ENCODE measurements at places on chromosomes 2 and 18.

- DNase-seq: peak; percentile 72
These were observed 29.5 kb downstream of the PAX8 start for GRCh38 chr2:113248997-113249770.

DNA sequence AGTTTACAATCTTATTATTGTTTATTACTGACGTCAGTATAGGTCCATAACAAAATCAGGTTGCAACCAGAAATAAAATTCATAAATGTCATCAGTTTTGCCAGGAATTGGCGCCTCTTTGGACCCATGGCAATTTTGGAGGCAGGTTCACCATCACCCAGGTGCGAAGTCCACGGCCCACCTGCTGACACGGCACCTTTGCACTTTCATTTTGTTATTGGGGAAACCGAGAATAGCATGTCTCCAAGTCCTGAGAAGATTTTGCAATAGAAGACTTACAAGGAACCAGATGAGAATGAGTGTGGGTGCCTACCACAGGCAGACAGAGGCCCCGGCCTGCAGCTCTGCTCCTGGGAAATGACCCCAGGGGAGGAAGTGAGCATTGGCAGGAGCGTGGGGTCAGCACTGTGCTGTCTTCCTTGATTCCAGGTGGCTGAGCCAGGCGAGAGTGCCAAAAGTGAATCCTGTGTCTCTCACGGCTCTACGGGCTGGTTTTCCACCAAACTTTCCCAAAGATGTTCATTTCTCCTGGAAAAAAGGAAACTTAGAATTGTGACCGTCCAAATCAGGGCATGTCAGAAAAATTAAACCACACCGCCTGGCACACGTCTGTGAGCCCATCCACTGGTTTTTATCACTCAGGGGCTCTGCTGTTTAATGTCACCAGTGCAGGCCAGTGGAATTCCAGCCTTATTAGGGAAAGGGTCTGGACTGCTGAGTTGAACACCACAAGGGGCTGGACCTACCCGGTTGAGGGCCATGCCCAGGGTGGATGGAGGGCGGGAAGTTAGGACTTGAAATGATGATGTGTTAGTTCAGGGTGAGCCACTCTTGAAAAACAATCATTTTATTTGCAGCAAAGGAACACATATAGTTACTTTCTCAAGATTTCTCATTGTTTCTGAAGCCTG lies 96.5 kb downstream of the PTGR3 start:
- DNase-seq: no peak

DNA sequence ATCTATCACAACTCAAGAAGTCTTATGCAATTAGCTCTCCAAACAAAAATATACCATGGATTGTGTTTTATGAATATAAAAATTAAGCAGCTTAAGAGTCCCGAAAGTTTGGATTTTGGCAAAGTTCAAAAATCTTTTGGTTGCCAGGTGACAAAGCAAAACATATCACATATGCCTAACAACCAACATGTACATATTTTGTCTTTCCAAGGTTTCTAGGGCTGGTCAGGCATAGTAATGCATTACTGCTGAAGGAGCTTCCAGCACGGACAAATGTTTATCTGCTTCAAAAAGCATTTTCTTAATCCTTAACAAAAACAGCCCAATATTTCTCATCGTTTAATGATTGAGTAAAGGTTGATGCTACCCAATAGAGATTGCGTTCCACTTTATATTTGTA lies 1327.1 kb upstream of the ZEB2 start:
- DNase-seq: no peak

- no peak for DNase-seq
These were observed 32.5 kb downstream of the METTL4 start for GRCh38 chr18:2538844-2539243.

DNA sequence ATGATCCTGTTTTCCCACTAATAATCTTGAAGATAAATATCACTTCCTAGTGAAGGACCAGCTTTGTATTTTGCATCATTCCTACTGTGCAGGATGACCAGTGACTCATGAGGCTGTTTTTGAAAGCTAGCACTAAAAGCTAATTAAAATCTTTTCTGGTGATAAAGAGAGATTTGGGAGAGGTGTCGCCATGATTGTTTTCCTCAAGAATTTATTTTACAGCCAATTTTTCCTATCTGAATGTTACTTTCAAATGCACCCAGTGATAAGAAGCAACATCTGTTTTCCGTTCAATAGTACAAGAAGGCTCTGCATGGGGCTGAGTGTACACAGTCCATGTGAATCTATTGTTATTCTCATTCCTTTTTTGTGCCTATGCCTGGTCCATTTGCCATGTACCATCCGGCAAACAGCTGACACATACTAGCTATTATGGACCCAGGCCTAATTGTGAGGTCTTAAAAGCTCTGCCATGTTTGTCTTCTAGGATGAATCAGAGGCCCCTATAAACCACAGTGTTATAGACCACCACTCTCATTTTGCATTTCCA lies 28.4 kb downstream of the MEIS1 start:
- no peak for DNase-seq

Data from T-helper 2 cell (primary cell).